Left cardiac atrium (tissue), 4 donors: ENCODE measurements at places on chromosomes 16 and 17. TPM values are rescaled to one million over a fixed set of nuclear protein-coding genes. Genes with fewer than 3 reads are reported as not detected.

GRCh38 chr17:27975146-27976011 is 67.1 kb upstream of the NLK start:
- no peak for DNase-seq

The CUEDC1 gene
- total RNA-seq: 45.5 TPM

DNA sequence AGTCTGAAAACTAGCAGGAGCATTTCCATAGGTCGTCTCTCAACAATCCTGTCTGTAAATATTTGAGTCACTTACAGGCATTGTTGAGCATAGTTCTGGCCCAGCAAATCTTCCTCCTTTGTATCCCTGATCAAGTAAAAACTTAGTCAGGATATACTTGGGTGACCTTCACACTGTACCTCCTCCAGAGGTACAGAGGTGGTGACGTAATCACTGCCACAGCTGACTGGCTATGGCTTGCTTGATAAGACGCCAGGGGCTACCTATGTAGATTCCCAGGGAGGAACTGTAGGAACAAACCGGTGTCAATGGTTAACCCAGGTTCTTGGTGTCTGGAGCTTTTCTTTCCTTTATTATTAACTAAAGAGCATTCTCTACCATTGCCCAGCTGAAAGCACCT is at the start of gene KCNJ16:
TSS of gene KCNJ16 (plus strand) at position 270 of the 400 bp plus-strand sequence. CDS start 56,863 bp downstream, outside the sequence.
- DNase-seq: no peak

DNA sequence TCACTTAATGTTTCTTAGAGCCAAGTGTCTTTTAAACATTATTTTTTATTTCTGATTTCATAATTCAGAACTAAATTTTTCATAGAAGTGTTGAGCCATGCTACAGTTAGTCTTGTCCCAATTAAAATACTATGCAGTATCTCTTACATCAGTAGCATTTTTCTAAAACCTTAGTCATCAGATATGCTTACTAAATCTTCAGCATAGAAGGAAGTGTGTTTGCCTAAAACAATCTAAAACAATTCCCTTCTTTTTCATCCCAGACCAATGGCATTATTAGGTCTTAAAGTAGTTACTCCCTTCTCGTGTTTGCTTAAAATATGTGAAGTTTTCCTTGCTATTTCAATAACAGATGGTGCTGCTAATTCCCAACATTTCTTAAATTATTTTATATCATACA is 13.6 kb upstream of the BCAS3 start:
- no peak for DNase-seq

DNA sequence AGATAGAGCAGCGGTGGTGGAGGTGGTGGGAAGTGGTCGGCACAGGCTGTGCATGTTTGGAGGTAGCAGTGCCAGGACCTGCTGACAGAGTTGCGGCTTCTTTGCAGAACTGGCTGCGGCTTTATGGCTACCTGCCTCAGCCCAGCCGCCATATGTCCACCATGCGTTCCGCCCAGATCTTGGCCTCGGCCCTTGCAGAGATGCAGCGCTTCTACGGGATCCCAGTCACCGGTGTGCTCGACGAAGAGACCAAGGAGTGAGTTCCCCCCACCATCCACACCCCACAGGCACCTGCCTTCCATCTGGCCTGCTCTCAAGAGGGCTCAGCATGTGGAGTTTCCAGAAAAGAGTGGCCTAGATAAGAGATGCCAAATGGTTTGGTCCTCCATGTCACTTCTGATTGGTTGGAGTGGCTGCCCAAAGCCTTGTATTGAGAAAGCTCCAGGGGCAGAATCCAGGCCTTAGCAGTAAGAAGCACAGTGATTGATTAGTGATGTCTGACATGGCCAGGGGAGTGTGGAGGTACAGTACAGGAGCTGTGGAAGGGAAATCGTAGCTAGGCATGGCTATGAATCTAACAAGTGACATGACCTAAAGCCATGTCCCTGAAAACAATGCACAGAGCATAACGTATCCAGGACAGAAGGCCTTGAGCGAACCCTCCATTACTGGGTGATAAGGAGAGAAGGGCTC is 12.0 kb downstream of the MMP15 start:
- no peak for DNase-seq

DNA sequence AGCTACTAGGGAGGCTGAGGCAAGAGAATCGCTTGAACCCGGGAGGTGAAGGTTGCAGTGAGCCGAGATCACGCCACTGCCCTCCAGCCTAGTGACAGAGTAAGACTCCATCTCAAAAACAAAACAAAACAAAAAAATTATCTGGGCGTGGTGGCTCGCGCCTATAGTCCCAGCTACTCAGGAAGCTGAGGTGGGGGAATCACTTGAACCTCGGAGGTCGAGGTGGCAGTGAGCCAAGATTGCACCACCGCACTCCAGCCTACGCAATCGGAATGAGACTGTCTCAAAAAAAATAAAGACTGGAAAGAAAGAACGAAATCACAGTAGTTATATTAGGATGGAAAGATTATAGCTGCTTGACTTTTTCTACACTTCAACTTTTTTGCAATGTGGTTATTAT is 18.9 kb downstream of the COG1 start:
- DNase-seq: peak; percentile 48

The TMEM132E gene
- 0.09 TPM for total RNA-seq

GRCh38 chr16:75628351-75628750 is 5.3 kb upstream of the ADAT1 start:
- no peak for DNase-seq

DNA sequence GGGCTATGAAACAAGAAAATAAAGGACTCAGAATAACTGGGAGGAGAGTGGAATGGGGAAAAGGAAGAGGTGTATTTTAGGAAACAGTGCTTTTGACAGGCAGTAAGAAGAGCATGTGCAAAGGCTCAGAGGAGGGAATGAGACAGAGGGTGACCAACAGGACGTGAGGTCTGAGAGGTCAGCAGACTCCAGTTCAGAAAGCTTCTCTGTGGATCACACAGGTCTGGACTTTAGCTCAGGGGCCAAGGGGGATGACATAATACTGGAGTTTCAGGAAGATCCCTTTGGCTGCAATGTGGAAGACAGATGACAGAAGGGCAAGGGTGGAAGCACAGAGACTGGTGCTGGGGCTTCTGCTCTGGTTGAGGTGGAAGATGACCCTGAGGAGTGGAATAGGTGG is 489.9 kb upstream of the CDH5 start:
- no peak for DNase-seq

DNA sequence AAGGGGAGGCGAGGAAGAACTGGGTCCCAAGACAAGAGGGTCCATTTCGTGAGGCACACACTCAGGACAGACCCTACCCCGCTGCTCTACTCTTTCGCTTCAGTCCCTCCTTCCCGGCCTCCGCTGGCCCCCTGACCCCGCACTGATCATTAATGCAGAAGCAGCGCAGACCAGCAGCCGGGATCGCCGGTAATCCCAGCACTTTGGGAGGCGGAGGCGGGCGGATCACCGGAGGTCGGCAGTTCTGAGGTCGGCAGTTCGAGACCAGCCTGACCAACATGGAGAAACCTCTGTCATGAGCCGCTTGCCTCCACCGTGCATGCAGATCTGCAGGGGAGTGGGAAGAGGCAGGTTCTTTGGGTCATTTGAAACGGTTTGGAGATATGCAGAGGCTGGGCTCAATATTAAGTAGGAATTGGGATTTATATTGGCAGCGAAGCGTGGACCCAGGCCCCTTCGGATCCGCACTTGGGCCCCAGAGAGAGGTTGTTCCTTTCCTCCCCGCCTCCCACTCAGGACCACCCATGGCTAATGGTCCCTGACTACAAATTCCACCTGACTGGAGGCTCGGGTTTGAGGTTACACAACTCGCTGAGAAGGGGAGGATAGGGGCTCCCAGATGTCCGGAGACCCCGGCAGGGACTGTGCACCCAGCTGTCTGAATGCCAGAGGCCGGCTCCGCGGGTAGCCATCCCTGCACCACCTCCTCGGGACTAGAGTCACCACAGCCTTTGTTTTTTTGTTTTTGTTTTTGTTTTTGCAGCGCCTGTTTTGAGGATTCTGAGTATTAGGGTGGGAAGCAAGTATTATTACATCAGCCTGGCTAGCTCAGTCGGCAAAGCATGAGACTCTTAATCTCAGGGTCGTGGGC is 23.6 kb upstream of the OR1F1 start:
- no peak for DNase-seq

DNA sequence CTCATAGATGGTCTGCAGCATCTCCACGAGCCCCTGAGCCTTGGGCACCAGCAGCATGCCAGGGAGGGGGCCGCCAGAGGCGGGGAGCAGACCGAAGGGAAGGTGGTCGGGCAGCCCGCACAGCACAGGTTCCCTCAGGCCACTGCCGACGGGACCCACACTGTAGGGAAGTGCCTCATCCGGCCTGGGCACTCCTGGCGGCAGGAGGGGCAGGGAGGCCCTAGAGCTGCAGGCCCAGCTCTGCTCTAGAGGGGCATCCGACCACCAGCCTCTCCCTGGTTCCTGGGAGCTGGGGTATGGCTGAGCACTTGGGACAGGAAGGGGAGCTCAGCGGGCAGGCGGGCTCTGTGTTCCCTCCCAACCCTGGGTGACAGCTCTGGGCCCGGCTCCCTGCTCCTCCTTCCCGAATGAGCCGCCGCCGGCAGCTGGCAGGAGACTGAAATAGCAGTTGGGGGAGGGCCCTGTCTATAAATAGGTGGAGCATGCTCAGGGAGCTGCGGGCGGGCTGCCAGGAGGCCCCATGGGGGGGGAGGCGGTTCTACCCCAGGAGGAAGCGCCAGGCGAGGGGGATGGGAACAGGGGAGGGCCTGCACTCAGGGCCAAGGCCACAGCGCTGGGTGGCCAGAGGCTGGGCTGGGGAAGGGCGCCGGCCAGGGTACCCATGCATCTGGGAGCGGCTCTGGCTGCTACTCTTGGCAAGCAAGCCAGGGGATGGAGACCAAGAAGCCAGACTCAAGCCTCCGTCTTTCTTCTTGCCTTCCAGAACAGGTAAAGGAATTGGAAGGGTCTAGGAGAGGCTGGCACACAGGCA is 12.4 kb downstream of the HDAC5 start:
- peak; percentile 98 for DNase-seq

DNA sequence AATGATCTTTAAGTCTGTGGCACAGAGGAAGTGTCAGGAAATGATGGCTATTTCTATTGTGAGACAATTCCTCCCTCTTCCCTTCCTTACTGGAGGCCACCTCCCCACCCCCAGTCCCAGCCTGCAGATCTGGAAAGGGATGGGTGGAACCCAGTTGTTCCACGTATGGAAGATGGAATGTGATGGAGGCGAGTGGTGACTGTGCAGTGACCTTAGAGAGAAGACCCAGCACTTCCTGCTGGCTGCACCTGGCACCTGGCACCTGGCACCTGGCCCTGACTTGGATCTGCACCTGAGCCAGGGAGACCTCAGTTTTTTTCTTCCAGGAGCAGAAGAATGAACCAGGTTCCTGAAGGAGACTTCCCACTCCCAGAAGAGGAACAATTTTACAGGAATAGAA is 33.0 kb upstream of the TMC5 start:
- no peak for DNase-seq

The TERB1 gene
- total RNA-seq: not detected
